Activated T-helper 1 cell treated with anti-CD3 and anti-CD28 coated beads, Interleukin-2, amount 50 U/mL, for 16 hours (primary cell): ENCODE measurements at places on chromosomes 6 and 20.

DNA sequence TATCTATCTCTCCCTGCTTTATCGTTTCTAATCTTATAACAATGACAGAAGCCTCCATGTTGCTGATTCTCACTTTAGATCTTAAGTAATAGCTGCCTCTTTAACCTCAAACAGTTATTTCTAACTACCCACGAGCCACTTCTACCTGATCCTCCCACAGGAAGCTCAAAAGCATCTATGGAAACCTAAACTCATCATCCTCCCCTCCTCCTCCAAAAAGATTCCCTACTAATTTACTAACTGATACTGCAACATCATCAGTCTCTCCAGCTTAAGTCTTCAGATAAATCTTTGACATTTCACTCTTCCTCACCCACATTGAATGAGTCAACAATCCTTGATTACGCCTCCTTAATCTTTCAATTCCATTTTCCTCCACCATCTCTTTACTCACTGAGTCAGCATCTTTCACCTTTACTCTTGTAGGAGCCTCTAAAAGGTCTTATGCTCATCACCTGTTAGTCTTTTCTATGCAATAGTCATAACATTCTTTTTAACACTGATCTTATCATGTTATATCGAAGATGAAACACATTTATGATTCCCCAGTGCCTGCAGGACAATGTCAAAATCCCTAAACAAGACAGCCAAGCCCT is 526.7 kb upstream of the CDH4 start:
- DNase-seq, result no peak

DNA sequence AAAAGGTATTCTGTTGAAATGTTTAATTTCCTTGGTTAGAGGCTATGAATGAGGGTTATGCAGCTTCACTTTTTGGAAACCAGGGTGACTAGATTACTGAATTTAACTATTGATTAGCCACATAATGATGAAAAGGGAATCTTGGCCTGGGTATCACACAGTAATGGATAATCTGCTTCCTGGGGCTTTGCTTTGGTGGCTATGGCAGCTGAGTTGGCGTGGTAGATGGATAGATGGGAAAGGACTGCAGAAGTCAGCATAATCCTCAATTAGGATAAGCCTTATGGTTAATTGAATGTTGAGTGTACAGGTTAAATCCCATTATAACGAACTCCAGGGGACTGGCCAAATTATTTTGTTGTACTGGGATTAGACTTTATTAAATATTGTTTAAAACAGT is 5.2 kb downstream of the NCOA3 start:
- DNase-seq, result no peak

- no peak for DNase-seq
These were observed 1.9 kb downstream of the SDC4 start for GRCh38 chr20:45346291-45346718.

GRCh38 chr20:46802722-46803121 is 91.9 kb upstream of the EYA2 start:
- DNase-seq, result no peak

DNA sequence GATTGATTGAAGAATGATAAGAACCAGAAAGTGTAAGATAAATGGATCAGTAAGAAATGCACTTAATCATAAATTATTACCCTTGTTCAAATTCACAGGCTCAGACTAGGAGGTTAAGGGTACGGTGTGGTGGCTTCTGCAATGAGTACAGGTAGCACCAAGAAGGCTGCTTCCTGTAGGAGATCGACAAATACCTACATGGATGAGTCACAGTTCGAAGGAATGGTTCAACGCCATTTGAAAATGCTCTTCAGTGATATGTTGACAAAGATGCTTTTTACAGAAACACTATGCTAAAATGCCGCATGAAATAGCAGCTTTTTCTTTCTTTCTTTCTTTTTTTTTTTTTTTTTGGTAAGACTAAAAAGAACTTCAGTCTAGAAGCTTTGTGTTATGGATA is 116.2 kb downstream of the DTNBP1 start:
- DNase-seq, result no peak

GRCh38 chr6:157867155-157867559 is 44.1 kb downstream of the SNX9 start:
- no peak for DNase-seq

GRCh38 chr6:68876792-68877493 is 241.9 kb downstream of the ADGRB3 start:
- no peak for DNase-seq

- no peak for DNase-seq
These were observed 57.8 kb upstream of the RREB1 start for GRCh38 chr6:7050004-7050403.

GRCh38 chr6:161137839-161138542 is 135.9 kb downstream of the AGPAT4 start:
- DNase-seq, result no peak

DNA sequence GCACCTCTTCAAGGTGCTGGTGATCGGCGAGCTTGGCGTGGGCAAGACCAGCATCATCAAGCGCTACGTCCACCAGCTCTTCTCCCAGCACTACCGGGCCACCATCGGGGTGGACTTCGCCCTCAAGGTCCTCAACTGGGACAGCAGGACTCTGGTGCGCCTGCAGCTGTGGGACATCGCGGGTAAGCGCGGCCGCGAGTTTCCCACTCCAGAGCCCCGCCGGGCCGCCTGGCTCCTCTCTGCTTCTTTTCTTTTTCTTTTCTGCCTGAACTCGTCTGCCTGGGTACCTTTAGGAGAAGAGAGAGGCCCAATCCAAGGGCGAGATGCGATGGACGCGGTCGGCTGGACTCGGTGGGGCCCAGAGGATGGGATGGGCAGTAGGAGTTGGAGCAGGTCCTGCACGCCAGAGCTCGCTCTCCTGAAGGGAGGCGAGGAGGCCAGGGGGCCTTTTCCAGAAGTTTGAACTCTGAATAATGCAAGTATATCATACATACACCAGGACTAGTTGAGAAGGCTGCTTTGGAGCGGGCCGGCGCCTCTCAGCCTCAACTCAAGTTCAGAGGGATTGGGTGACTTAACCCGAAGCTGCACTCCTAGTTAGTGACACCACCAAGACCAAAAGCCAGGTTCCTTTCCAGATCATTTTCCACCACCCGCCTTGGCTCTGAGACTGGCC is 445 bp downstream of the RAB32 start:
- no peak for DNase-seq

DNA sequence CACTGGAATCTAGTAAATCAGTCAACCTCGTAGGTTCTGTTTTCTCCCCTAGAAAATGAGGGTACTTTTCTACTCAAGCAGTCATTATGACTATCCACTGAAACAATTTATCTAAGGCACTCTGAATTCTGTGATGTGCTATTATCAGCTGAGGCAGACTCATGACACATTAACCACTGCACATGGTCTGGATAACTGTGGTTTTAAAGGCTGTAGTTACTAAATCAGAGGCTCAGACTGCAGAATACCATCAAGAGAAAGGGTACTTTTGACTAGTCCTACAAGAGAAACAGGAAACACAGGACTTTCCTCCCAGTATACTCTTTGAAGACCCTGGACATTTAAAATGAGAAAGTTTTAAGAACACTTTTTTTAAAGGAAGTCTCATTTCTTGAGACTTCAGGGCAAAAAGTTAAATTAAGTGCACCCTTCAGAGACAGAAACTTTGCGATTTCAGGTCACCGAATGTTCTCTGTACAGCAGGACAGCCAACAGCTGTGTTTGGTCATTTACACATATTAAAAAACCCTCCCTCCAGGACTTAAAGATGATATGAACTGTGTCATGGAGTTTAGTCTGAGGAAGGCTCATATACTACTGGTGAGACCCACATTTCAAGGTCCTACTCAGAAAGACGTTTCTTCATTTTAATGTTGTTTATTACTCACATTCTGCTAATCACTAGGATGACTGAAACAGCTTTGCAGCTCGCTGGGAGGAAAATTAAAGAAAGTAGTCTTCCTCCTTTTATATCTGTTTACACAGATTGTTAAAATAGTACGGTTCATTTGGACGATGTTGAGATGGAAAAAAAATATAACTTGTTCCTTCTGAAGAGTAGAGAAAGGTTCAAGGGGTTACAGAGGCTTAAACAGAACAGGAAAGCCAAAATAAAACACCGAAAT is 19.9 kb downstream of the ATXN1 start:
- no peak for DNase-seq

DNA sequence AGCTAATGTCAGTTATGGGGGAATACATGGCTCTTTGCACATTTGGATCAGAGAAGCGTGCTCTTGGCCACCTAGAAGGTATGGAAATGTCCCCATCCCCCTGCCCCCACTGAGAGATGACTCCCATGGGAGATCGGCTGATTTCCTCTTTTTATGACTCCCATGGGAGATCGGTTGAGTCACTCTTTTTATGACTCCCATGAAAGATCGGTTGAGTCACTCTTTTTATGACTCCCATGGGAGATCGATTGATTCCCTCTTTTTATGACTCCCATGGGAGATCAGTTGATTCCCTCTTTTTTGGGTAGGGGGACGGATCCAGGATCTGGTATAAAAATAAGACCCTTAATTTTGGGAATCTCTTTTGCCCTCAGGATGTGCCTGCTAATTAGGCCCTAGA is 10.3 kb upstream of the TAAR9 start:
- DNase-seq, result no peak

DNA sequence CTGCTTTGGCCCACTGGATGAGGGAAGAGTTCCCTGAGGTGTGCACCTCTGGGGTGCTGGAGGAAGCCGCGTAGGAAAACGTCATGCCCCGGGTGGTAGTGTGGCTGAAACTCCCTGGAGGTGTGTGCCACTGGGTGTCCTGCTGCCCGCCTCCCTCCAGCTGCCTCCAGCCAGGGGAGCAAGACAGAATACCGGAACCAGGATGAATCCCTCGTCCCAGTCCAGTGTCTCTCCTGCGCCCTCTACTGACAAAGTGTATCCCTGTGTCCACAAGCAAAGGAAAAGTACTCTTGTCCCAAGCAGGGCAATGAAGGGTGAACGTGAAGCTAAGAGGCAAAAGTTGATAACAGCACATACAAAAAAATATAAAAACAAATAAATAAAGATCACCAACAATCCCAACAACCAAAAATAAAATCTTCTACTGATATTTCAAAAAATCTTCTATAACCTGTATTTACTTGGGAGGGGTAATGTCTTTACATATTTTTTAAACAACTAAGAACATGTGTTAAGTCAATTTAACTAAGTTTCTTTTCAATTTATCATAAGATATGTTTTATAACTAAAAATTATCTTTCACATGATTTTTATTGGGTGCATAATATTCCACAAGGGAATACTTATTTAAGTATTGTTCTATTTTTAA is 437.6 kb downstream of the MAFB start:
- DNase-seq, result no peak

DNA sequence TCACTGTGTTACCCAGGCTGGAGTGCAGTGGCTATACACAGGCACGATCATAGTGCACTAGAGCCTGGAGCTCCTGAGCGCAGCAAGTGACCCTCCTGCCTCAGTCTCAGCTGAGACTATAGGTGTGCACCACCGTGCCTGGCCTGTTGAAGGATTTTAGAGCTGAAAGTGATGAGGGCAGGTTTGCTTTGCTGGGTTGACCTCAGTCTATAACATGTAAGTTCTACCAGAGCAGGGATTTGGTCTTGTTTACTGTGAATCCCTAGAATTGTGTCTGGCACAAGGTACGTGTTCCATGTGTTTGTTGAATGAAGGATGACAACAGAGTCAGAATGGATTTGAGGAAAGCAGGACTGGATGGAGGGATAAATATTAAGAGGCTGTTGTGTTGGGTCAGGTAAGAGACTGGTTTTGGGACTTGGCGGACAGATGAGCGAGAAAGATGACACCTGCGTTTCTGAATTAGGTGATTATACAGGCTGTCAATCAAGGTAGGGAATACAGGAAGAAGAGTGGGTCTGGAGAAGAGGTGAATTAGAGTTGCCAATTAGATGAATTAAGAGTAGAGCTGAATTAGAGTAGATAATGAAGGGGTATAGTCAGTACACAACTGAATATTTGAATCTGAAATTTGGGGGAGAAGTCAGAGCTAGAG is 6.5 kb downstream of the ASXL1 start:
- DNase-seq, result no peak

- DNase-seq, result no peak
These were observed 82.2 kb downstream of the COL19A1 start for GRCh38 chr6:69948479-69949114.

- no peak for DNase-seq
These were observed 245.7 kb downstream of the RNF144B start for GRCh38 chr6:18632670-18633410.
